ENCODE measurements at places on chromosomes 16 and 17. TPM values are rescaled to one million over a fixed set of nuclear protein-coding genes. Genes with fewer than 3 reads are reported as not detected.

DNA sequence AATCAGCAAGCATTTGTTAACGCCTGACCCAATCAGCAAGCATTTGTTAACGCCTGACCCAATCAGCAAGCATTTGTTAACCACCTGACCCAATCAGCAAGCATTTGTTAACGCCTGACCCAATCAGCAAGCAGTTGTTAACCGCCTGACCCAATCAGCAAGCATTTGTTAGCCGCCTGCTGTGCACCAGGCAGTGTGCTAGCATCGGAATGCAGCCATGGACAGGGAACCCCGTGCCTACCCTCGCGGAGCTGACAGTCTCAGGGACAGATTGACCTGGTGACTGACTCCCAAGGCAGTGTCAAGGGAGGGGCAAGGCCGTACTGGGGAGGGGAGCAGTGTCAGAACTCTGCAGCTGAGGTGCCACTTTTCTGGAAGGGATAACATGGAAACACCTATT, 66.9 kb downstream of the ABR start:
- no peak for DNase-seq
- H3K36me3 ChIP-seq, result no peaks in the 10 kb centered on the region
- peaks cover 13% of the 10 kb centered on the region for H3K27me3 ChIP-seq
- peaks cover 59% of the 10 kb centered on the region for H3K4me1 ChIP-seq
- no peak overlapping the region for H3K4me3 ChIP-seq

EFNB3 gene
- polyA plus RNA-seq, result not detected

DNA sequence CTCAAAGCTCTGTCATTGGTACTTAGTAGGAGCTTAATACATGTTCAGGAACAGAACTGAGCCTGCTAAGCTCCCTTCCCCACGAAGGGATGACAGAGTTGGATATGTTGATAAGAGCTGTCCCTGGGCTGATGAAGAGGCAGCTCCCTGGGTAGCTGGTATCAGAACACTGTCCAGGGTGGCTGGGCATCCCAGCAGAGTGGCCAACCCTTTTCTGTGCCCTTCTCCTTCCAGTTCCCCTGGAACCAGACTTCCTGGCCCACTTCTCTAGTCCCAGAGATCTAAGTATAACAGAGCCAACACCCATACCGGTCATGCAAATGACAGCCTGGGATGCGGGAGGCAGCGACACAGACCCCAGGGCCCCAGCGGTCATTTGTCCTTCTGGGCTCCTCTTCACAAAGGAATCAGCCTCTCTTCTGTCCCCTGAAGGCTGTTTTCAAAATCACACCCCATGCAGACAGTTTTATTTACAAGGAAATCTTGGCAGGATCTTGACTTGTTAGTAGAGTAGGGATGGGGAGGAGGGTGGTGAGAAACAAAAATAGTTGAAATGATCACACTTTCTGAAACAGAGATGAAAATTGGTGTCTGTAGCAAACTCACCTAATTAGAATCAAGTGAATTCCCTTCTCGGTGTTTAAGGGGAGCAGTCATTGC, 1.4 kb upstream of the RHBDL3 start:
- peaks cover 16% of the 10 kb centered on the region for H3K27me3 ChIP-seq
- H3K4me1 ChIP-seq, result peaks cover 17% of the 10 kb centered on the region
- H3K27ac ChIP-seq, result no peak overlapping the region
- no peak for DNase-seq
- no peaks in the 10 kb centered on the region for H3K36me3 ChIP-seq

- H3K27me3 ChIP-seq, result peaks cover 5% of the 10 kb centered on the region
- peaks cover 1% of the 10 kb centered on the region for H3K4me1 ChIP-seq
- H3K27ac ChIP-seq, result no peak overlapping the region
- H3K36me3 ChIP-seq, result no peaks in the 10 kb centered on the region
- no peak overlapping the region for H3K4me3 ChIP-seq
Observed at GRCh38 chr16:85503679-85504231, 109.4 kb upstream of the GSE1 start.

Data from immature natural killer cell (primary cell).